ENCODE measurements at places on chromosomes 7 and 10.

DNA sequence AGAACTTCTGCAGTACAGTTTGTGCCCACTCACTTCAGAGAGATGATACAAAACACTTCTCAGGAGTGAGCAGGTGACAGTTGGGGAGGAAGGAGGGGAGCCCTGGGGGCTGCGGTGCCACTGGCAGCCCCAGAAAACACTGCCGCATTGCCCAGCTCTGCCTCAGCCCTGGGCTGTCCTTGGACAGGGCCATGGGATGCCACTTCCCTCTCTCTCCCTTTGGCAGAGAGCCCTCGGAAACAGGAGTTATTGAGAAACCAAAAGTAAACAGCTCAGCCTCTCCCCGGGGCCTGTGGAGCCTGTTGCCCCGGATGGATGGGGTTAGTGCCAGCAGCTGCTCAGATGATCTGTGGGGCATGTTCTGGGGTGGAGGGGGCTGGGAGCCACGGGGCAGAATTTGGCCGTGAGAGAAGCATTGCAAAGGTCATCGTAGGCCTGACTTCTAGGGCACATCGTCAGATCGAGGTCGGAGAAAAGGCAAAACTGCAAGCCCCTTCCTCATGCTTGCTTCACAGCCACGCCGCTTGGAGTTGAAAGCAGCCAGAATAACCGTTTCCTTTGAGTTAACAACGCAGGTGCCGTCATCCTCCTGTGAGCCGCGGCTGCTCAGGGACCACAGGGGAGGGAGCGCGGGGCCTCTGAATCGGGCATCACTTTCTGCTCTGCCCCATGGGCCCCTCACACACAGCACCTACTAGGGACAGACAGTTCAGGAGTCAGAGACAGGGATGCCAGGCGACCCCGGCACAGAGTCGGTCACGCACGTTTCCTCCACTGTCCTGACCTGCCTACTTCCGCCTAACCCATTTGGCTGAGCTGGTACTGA is 256.4 kb downstream of the CAMK1D start:
- DNase-seq: peak; percentile 84

- peak; percentile 61 for DNase-seq
Measured at GRCh38 chr7:29989257-29989995, at the start of gene SCRN1. SCRN1 (minus strand) TSS chr7:29989801; CDS start chr7:29969067, 20,734 bp downstream.

DNA sequence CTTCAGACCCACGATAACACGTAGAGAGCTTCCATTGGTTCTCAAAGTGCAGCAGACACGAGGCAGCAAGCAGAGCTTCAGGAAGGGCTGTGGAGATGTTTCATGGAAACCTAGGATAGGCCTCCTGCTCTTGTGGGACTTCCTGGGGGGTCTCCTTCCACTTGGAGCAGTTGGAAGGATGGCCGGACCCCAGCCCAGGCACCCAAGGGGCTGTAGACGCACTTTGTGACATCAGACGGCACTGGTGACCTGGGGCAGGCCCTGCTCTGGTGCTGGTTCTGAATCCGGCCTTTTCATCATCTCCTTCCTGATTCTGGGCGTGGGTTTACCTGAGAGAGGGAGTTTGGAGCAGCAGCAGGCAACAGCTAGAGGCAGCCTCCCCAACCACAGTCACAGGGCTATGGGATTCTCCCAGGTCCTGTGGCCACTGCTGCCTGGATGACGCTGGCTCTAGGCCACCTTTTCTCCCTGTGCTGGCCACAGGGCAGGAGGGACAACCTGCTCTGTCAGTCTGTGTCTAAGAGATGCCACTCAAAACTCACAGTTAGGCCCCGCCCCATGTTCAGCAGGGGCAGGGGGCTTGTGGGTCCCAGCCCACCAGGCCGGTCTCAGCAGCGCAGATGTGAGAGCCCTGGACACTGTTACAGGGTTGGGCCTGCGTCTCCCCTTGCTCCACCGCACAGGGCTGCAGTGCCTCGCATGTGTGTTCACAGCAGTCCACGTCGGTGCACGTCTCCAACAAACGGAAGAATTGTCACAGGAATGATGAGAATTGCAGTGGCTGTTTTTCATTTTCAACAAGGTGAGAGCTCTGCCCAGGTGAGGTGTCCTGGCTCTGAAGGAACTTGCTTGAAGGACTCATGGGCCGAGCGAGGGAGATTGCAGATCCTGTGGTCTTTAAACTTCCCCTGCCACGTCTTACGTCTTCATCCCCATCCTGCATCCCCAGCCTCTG is 569.3 kb downstream of the TCERG1L start:
- no peak for DNase-seq

- no peak for DNase-seq
Measured at GRCh38 chr10:49457686-49458085, 61.8 kb upstream of the DRGX start.

DNA sequence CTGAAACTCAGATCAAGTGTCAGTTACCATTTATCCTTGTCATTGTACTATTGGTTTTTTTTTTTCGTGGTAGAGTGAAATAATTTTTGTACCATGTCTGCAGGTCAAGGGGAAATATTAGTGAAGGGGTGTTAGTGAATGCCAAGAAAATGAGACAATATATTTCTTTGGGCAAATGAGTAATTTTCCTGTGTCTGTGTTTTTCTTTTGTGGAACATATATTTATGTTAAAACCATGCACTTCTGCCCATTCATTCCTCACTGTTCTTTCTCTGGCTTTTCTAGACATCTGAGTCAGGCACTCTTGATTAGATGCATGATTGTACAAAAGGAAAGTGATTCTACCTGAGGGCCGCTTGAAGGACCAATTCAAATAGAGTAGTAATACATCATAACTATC is 161.6 kb downstream of the BICC1 start:
- no peak for DNase-seq

DNA sequence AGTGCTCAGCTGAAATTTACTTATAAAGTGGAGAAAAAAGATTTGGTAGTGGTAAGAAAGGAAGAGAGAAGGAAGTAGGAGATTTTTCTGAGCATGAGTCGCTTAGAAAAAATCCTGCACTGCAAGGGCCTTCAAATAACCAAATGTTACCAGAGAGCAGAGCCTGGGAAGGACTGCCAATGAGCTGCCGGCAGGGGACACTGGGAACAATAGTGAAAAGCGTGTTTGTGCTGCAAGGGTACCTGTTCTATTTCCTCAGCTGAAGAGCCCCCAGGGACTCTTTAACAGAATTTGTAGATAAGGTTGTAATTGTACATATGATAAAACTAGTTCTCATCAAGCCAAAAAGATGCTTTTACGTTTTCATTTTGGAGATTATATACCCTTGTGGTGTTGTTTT is 696.3 kb upstream of the C7orf33 start:
- no peak for DNase-seq

DNA sequence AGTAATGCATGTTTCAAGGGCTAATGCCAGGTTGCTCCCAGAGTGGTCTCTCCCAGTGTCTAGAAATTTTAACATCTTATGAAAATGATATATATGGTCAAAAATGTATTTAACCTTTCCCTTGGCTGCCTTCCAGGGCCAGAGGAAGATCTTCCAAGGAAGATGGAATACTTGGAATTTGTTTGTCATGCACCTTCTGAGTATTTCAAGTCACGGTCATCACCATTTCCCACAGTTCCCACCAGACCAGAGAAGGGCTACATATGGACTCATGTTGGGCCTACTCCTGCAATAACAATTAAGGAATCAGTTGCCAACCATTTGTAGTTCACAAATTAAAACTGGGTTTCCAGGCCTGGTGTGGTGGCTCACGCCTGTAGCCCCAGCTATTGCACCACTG is 9.0 kb downstream of the GATAD1 start:
- DNase-seq: no peak

DNA sequence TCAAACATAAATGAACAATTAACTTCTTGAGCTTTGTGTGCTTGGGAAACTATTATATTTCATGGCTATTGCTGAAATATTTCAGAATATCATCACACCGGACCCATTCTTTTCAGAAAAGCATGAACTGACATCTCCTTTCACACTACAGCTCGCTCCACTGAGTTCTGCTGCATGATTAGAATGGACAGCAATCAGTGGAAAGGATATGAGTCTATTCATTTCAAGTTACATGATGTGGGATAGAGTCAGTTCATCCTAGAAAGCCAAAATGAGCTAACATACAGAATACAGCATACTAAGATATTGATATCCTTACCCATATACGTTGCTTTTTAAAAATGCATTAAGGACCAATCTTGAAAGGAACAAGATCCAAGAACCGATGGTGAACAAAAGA is 1.1 kb upstream of the FAM53B start:
- DNase-seq: no peak

DNA sequence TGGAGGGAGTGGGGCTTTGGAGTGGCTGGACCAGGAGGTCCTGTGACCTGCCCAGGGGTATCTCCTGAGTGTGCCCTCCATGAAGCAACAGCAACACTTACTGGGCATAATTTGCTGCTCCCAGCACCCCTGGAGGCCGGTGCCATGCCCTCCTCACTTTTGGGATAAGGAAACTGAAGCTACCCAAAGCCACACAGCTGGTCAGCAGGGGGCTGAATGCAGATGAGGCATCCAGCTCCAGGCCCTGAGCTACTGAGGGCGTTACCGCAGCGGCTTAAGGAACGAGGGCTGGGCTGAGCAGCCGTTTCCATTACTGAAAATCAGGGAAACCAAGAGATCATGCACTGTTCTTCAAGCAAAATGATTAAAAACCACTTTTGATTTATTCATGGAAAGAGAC is 408.9 kb downstream of the GLRX3 start:
- DNase-seq: no peak

- DNase-seq: no peak
Measured at GRCh38 chr10:55146032-55146431, 345.0 kb upstream of the PCDH15 start.

- DNase-seq: no peak
Measured at GRCh38 chr7:158702196-158702595, 2.4 kb downstream of the NCAPG2 start.

GRCh38 chr7:1919539-1920265 is 249.6 kb downstream of the ELFN1 start:
- peak; percentile 61 for DNase-seq

DNA sequence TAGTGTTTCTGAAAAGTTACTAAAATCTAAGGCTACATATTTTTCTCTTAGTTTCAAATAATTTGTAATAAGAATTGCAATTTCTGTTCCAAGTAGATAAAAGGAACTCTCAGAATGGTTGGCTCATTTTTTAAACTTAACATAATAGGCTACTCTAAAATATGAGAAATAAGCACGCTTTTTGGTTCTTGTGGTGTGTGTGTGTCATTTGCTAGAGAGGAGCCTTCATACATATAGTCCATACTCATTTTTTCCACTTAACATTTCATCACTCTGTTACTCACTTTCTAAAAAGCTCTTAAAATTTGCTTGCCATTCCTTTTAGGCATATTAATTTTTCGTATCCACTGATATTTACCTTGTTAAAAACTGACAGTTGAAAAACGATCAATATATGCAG is 74.0 kb upstream of the VWDE start:
- no peak for DNase-seq

DNA sequence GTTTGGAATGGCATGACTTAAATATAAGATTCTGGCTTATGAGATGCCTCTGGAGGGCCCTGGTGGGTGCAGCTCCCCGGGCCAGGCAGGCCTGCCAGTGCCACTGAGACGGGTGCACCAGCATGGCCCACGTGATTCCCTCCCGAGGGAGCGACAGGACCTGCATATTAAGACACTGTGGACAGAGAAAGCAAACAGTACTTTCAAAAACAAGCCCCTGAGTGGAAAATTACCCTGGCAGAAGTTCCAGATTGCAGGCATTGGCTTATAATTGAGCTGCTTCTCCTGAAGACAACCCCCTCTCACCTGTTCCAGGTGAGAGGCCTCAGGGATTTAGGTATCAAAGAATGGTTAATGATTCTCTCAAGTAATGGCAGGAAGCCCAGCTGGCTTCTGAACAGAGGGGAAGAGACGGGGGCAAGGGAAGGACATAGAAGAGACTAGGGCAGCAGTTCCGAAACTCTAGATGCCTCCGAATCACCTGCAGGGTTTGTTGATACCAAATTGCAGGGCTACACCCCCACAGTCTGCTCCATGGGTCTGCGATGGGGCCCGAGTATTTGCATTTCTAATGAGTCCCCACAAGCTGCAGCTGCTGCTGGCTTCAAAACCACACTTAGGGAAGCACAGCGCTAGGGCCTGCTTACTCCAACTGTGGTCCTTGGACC is 66.0 kb upstream of the DOCK1 start:
- DNase-seq: peak; percentile 63

- no peak for DNase-seq
Measured at GRCh38 chr7:80412842-80413241, 99.0 kb downstream of the GNAT3 start.

DNA sequence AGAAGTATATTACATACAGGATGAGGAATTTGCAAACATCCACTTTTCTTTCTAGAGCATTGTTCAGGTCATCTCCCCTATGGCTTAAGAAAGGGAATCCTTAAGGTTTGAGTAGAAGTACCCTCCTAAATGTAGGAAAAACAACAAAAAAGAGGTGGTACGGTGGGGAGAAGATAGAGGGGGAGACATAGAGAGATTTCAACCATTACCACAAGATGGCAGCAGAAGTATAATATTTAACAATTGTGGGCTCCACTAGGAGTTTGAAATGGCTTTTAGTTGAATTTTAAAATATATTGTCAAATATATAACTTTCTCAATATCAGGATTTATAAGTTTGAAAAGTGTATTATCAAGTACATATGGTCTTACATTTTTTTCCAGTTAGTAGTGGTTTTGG is 72.7 kb upstream of the PRKG1 start:
- DNase-seq: no peak

GRCh38 chr7:46259947-46260346 is 338.9 kb upstream of the IGFBP3 start:
- DNase-seq: no peak

DNA sequence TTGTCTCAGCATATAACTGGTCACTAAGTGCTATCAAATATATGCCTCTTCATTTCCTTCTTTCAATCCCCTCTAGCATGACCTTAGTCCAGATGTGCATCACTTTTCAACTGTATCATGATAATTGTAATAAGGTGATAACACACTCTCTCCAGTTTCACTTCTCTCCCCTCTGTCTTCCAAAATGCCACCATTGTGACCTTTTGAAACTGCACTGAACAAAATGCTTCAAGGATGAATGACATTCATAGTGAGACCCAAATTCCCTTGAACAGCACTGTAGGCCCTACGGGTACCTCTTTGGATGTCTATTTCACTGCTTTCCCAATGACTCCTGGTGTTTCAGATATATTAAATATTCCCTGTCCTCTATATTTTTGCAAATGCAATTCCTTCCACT is 224.8 kb downstream of the DNAJB9 start:
- DNase-seq: no peak

- no peak for DNase-seq
Measured at GRCh38 chr10:11430421-11431215, 180.8 kb downstream of the USP6NL start.

Data from lower lobe of right lung (tissue), 2 donors.